Left ventricle myocardium inferior (tissue), 1 donor: ENCODE measurements at places on chromosomes 6 and 20.

- DNase-seq = no peak
These were observed 125.4 kb downstream of the SH3BGRL2 start for GRCh38 chr6:79756496-79756895.

DNA sequence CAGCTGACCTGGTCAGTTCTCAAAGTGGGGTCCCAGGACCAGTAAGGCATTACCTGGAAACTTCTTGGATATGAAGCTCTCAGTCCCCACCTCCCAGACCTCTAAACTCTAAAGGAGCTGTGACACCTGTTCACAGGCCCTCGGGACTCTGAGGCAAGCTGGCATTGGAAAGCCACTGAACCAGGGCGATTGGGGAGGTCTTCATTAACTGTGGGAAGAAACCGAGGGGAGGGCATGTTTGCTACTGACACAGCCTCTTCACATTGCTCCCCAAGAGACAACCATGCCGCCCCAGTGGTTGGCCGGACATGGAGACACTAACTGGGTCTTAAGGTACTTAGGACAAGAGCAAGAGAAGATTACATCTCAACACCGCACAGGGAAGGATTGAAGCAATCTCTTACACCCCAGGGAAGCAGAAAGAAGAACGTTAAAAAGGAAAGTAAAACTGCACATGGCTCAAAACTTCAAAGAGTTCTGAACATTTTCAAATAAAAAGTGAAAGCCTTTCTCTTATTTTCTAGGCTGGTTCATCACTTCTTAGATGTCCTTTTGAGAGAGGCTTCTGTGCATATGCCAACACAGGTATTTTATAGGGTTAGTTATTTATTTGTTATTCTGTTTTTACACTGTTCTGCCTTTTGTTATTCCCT lies 210.0 kb upstream of the CST7 start:
- no peak for DNase-seq

DNA sequence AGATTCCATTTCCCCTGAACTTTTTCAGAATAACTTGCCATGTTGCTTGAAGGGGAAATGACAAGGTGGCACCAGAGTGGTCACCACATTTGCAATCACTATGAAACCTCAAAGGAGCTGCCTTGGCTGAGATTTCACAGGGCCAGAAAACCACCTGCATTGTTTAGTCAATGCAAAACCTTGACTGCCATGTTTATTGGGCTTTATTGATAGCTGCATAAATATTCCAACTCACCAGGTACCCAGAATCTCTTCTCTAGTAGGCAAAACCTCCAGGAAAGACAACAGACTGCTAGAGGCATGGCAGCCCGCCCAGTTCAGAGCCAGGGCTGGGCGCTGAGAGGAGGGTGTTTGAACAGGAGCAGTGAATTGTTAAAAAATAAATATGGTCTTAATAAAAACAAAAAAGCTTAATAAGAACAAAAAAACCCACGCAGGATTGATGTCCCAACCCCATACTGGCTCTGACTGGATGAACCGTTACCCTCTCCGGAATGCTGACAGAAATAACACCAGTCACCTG lies 375.6 kb downstream of the ZFAND3 start:
- DNase-seq = no peak

- no peak for DNase-seq
These were observed 14.6 kb downstream of the GMDS start for GRCh38 chr6:2230659-2231277.

DNA sequence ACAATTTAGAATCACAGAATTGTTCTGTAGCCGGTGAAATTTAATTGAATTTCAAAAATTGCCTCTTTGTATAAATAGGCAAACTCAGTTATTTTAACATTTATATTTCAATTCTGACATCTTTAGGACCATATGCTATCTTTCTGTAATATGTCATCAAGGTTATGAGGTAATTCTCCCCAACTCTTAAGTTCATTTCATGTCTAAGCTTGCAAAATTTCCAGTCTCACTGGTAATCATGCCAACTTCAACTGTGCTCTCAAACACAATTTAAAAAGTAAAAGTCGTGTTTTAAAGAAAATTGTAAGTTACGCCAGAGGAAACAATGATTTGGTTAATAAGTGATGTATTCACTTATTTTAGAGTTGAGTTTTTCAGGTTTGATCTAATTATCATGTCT lies 1.4 kb downstream of the NCOA7 start:
- no peak for DNase-seq
